ENCODE measurements at places on chromosomes 6 and 20.

DNA sequence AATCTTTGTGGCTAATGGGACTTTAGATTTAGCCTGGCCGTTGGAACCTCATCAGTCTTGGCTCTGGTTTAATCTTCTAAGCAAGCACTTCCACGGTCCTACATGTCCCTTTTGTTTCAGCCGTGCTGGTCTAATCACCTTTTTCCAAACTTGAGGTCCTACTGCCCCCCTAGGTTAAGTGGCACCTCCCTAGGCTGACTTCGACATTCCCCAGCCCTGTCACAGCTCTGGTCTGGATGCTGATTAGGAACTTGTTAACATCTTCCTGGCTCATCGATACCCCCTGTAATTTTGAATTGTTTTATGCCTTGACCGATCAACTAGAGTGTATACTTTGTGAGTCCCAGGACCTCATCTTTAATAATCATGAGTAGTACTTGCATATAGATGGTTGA, 56.6 kb downstream of the OTOR start:
- no peak for DNase-seq

DNA sequence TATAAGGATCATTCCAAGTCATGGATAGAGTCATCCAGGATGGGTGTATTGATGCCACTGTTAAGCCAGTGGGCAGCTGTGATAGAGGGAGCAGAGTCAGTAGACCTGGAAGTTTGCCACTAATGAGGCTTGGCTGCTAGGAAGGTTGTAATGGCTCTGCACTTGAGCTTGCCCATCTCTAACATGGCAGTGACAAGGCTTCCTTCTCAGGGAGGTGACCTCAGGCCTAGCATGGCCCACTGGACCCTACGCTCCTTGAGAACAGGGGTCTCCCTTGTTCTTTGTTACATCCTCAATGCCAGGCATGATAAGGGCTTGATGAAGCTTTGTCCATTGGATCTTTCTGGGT, 155.1 kb downstream of the CD83 start:
- DNase-seq, result no peak

GRCh38 chr6:92767101-92767500, 652.3 kb downstream of the EPHA7 start:
- no peak for DNase-seq

DNA sequence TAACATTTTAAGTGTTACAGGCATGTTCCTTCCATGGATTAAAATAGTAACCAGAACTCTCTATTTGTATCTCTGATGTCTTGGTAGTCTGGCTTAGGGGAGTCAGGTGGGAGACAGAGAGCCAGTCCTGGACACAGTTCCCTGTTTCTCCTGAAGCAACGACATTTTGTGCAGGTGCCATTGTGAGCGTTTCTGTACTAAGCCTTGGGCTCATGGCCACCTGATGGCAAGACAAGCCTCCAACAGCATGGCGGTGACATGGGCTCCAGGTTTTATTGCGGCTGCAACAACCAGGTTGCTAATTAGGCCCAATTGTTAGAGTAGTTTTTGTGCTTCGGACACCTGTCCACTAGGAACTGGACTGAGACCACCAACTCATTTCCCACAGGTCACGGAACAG, 105.3 kb downstream of the PRDM13 start:
- DNase-seq, result no peak

DNA sequence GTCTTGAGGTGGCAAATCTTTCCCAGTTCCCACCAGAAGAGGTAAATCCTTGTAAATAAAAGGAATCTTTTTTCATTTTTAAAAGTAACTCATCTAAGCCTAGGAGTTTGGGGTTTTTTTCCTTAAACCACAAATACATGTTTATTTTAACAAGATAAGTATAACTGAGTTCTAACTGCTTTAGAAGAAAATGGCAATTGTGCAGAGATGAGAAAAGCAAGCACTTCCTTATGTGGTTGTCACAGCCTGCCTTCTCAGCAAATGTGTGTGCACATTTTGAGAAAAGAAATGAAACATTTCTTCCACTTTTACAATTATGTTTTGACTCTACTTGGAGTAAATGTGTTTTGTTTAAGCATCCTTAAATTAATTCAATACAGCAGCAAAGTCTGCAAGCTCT, 17.7 kb downstream of the HCK start:
- no peak for DNase-seq

DNA sequence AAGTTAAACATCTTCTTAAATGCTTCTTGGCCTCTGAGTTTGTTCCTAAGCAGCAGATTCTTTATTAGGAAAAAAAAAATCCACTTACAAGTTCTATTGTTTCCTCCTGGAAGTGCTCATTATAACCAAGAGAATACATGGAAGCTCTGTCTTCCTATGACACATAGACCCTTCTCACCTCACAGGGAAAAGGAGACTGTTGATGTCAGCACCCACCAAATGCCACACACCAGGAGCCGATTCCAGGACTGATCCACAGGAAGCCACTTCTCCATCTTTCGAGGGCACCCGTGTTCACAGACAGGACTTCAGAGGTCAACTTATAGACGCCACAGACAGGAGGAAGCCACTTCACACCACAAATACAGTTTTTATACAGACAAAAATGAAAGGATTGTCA, 13.4 kb upstream of the BNIP5 start:
- DNase-seq, result no peak

GRCh38 chr6:43283905-43284304, 14.2 kb upstream of the SLC22A7 start:
- no peak for DNase-seq

DNA sequence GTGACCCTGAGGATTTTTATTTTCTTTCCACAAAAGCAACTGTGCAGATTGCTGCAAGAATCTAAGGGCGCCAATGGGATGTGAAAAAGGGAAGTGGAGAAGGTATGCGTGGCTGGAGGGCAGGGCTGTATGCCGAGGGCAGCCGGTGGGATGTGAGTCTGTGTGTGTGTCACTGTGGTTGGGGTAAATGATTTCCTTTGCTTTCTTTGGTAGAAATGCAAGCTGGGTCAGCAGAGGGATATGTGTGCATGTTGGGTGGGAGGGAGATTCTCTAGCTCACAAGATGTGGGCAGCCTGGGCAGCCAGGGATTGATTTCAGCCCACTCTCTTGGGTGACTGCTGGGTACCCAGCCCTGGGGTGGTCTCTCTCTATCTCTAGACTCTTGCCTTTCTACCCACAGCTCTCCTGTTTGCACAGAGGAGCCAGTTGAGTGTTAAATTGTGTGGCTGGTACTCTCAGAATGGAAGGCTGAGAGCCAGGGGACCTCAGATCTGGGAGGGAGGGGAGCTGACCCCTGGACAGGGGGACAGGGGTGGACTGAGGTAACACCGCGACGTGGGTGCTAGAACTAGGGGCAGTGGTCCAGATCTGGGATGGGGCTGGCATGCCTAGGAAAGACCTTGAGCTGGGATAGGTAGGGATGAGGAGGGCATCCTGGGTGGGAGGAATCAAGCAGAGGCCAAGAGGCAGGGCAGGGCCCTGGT, 136.8 kb upstream of the RNF24 start:
- DNase-seq, result no peak

GRCh38 chr6:37116326-37116725, 53.6 kb upstream of the PIM1 start:
- no peak for DNase-seq

DNA sequence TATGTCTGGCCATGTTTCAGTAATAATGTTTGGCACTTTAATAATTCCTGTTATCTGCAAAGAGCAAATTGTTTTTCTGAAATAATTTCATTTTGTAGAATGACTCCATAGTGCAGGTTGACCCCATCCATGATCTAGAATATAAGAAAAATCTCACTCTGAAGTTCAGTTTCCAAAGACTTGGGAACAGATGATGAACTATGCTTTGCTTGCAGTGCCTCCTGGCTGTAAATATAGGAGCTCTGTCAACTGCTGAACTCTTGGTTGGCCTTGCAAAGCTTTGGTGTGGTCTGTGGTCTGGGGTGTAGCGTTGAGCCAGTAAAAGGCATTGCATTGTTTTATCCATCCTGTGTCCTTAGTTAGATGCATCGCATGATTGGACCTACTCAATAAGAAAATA, 104.0 kb downstream of the PLCB4 start:
- no peak for DNase-seq

DNA sequence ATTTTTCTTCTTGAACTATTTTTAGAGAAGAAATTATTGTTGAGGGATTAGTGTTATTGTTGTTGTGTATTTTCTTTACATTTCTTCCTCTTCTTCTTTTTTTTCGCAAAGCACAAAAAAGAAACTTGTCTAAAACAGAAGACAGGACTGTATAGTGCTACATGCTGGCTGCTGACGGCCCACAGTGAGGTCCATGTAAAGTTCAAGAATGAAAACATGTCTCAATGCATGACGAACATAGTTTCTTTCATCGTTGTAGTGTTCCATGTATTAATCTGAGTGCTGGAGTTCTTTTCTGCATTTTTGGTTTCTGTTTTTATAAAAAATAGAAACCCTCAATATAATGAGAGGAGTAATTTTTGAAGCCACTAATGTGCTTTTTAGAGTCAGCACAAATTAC, 462.9 kb upstream of the MARCKS start:
- DNase-seq, result no peak

- DNase-seq, result no peak
Observed at GRCh38 chr20:13037727-13038126, 29.0 kb downstream of the SPTLC3 start.

- DNase-seq, result peak; percentile 2
Observed at GRCh38 chr6:91299544-91300491, 712.9 kb upstream of the MAP3K7 start.

DNA sequence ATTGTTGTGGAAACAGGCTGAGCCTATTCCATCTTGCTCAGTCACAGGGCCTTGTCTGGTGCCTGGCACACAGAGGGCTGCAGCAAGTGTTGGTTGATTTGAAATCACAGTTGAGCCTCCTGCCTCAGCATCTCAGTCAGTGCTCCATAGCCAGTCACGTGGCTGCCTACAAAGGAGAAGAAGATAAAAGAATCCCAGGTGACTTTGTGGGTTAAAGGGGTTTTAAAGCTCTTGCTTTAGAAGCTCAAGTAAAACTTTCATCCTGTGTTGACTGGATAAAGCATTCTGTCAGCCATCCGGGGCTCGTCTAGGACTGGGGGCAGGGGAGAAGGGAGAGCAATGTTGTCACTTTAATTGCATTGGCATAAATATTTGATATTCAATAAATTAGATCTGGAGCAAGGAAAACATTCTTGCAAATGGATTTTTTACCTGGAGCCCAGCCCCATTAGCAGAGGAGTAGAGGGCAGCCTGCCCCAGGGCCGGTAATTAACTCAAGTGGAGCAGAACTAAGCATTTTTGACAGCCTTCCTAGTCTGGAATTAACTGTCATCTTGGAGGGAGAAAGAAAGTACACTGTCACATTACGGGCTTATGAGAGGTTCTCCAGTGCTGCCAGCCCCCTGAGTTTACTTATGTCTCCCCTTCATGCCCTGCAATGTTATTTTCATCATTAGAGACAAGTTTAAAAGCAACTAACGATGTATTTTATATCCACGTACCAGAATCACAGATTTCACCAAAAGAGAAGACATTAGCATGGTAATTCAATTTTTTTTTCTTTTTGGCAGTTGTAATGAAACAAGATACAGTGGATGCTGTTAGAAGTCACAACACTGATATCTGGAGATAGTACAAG, 71.7 kb upstream of the GTSF1L start:
- no peak for DNase-seq

DNA sequence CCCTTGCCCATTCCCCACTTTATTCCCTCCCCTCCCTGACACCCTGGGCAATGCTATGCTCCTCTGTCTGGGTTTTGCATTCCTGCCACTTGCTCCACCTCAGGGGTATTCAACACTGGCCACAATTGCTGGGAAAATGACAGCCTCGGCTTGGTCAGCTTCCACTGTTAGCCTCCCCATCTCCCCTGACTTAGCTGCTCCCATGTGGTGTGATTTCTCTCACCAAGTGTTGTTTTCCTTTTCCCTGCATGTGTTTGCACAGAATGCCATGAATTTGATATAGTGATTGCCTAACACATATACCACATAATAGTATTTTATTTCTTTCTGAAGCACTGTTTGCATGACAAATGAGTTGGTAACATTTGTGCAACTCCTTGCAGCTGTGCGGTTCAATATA, 1.4 kb upstream of the LEMD2 start:
- DNase-seq, result no peak

DNA sequence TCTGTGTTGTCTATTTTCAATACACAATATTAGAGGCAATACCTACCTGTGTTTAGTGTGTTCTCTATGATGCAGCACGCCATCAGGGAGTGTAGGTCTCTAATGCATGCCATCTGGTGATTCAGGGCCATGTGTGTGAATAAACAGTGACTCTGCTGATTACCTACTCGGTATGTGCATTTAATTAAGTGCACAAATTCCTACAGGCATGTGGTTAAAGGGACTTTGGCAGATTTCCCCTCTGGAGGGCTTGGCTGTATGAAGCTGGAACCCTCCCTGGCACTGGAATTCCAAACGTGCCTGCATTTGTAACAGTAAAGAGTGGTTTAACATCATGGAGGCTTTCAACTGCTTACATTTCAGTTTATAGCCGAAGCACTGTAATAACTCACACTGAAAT, 401.5 kb upstream of the SASH1 start:
- no peak for DNase-seq

DNA sequence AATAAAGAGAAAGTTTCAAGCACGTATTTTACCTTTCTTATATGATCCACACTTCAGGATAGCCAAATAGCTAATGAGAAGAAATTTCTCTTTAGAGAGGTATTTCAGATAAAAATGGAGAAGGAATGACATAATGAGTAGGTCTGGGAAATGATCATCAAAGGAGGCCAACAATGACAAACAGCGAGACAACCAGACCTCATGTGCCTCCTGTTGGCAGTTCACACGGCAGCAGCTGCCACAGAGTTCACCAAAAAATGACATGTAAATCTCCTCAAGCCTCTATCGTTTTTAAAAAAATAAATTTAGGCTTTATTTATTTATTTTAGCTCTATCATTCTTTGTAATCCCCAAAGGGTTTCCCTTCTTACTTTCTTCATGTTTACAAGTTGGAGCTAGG, 47.7 kb downstream of the SLC2A12 start:
- no peak for DNase-seq

- no peak for DNase-seq
Observed at GRCh38 chr6:112591329-112591728, 244.2 kb downstream of the RFPL4B start.

GRCh38 chr6:125793280-125793679, 2.5 kb downstream of the NCOA7 start:
- no peak for DNase-seq

- DNase-seq, result no peak
Observed at GRCh38 chr6:89944826-89945407, 50.6 kb downstream of the GJA10 start.

GRCh38 chr6:154106251-154106650, 67.2 kb downstream of the OPRM1 start:
- DNase-seq, result no peak

- no peak for DNase-seq
Observed at GRCh38 chr20:949717-950116, 33.6 kb upstream of the ANGPT4 start.

- no peak for DNase-seq
Observed at GRCh38 chr6:123945386-123945785, 141.7 kb downstream of the NKAIN2 start.

GRCh38 chr6:158847786-158848185, 28.6 kb upstream of the EZR start:
- DNase-seq, result no peak

GRCh38 chr20:59042151-59042795, at the start of gene PRELID3B:
Gene PRELID3B (minus strand): TSS chr20:59042786. CDS start chr20:59042730, 56 bp downstream.
- DNase-seq, result peak; percentile 16

GRCh38 chr6:14658886-14659561, 541.5 kb downstream of the CD83 start:
- DNase-seq, result no peak

- no peak for DNase-seq
Observed at GRCh38 chr20:44362466-44362940, 7.0 kb downstream of the HNF4A start.

Data from NCI-H510A (cell line).